SK-N-SH (cell line): ENCODE measurements at places on chromosomes 16 and 17.
A peak's percentile ranks its signal among the peaks of the same experiment; 100 is the strongest.

- no peak for DNase-seq
These were observed 529.4 kb downstream of the RBFOX1 start for GRCh38 chr16:7861891-7862582.

DNA sequence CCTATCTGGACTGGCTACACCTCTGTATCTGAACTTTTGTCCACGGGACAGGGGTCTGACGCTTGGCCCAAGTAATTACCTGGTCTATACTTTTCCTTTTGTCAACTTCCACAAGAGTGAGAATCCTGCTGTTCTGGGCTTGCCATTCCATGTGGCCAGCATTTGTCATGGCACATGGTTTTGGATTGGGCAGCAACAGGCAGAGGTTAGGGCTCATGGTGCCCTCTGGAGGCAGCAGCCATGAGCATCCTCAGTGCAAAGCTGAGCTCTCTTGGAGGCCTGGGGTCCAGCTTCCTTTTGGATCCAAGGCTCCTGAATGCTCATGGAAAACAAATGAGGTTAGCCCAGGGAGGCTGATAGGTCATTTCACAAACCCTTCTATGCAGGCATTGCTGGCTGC is 7.5 kb upstream of the EDC4 start:
- DNase-seq = peak; percentile 64

- DNase-seq = no peak
These were observed 1.3 kb downstream of the CCR10 start for GRCh38 chr17:42680331-42680808.

DNA sequence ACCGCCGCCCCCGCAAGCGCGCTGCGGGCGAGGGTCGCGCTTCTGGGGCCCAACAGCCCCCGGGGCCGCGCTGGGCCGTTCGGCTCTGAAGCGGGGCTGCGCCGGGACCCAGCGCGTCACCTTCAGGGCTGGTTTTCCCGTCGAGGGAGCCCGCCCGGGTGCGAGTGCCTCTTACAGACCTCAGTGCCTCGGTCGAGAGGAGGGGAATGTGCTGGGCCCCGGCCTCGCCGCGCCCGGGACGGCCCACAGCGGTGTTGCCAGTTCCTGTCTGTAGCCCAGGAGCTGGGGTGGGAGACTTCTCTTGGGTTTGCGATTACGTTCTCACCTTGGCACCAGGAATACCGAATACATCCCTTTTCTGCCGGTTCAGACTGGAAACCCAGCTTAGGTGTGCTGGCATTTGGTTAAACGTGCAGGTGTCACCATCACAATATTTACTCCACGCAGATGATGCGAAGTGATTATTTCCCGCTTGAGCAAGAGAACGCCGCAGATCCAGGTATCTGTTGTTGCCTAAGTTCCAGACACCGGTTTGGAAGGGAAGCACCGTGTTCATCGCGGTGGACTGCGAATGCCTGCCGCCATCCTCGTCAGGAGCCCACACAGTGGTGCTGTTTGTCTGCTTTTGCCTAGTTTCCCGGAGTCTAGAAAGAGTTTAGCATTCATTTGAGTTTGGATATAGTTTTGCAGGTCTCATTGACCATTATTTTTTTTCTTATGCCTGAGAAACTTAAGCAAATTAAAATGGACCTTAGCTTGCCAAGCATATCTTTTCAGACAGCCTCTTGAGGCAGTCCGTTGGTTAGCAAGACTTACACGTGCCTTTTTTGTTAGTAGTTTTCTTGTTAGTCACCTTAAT is 914 bp downstream of the MAP1LC3B start:
- DNase-seq = peak; percentile 69

- DNase-seq = no peak
These were observed 129.9 kb upstream of the CACNG5 start for GRCh38 chr17:66704858-66705520.
